ENCODE measurements at places on chromosomes 6 and 20.

- peak; percentile 38 for DNase-seq
These were observed 36.1 kb downstream of the SERAC1 start for GRCh38 chr6:158131926-158132325.

DNA sequence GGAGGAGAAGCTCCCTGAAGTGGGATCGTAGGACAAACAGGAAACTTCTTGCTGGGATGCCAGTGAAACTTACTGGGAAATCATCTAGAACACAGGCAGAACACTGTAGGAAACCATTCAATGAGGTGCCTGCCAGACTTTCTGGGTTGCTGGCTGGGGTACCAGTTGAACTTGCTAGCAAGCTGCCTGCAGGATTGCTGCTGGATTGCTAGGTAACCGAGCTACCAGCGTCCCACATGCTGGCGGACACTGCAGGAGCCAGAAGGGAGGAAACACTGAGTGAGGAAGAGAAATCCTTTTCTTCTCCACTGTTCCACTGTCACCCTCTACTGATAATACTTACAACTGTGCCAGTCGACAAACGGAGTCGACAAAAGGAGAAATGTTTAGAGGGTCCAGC is 91.3 kb upstream of the SLC35B3 start:
- DNase-seq: no peak

- DNase-seq: no peak
These were observed 8.9 kb downstream of the TRIM10 start for GRCh38 chr6:30152016-30152673.

GRCh38 chr6:148389086-148389485 is 46.4 kb downstream of the SASH1 start:
- DNase-seq: no peak

- DNase-seq: no peak
These were observed 904.5 kb downstream of the C6orf118 start for GRCh38 chr6:164404812-164405488.

- DNase-seq: no peak
These were observed 313.2 kb downstream of the HIVEP2 start for GRCh38 chr6:142631517-142632385.

GRCh38 chr6:93183531-93183972 is 235.8 kb downstream of the EPHA7 start:
- no peak for DNase-seq

DNA sequence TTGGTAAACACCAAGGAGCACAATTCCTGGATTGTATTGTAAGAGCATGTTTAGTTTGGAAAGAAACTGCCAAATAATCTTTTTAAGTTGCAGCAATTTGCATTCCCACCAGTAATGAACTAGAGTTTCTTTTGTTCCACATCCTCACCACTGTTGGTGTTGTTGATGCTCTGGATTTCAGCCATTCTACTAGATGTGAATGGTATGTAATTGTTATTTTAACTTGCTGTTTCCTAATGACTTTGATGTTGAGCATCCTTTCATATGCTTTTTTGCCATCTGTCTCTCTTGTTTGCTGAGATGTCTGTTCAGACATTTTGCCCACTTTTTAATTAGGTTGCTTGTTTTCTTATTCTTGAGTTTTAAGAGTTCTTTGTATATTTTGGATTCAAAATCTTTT is 1654.1 kb downstream of the GRIK2 start:
- DNase-seq: no peak

DNA sequence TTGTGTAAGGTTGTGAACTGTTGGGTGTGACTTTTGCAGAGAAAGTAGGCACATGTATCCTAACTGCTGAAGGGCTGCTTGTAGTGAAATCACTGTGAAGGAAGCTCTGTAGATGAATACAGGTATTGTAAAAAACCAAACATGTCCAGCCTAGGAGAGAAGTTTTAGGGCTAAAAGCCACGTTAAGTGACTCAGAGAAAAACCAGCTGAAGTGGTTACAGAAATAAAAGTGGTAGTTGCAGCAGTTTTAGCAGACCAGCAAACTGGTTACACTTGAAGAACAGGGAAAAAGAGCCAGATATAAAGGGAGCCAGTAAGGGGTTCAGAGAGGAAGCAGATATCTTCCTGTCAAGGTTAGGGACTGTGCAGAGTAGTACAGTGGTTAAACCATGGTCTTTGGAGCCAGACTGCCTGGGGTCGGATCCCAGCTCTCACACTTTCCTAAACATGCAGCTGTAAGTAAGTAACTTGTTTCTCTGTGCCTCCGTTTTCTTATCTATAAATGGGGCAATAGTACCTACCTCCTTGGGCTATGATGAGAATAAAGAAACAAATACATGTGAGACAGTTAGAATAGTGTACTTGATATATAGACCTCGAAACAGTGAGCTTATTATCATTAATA is 33.8 kb upstream of the RNF8 start:
- DNase-seq: no peak

GRCh38 chr6:10733151-10733715 is 10.4 kb downstream of the TMEM14C start:
- no peak for DNase-seq

Measured in activated CD4-positive, alpha-beta T cell treated with anti-CD3 and anti-CD28 coated beads, Interleukin-2, amount 10 ng/mL, durations not matched to agents 7 days and 5 days (primary cell).